D721Med (cell line): ENCODE measurements at places on chromosomes 5 and 9.

- DNase-seq = no peak
These were observed 19.0 kb downstream of the C9orf152 start for GRCh38 chr9:110188991-110189390.

GRCh38 chr5:89871906-89872305, 537.6 kb downstream of the CETN3 start:
- DNase-seq = no peak

DNA sequence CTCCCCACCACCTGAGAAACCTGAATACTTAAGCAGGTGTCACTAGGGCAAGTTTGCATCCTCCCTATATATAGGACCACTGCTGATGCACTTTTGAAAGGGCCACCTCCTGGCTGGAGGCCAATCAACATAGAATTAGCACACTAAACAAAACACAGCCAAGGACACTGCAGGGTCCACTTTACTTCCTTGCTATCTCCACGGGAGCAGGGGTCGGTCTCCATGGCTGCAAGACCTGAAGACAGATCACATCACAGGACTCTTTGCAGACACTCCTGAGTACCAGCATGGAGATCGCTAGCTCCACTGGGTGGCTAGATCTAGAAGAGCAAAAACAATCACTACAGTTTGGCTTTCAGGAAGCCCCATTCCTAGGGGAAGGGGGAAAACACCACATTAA, 72.3 kb downstream of the C9orf153 start:
- DNase-seq = no peak

- DNase-seq = no peak
These were observed 194.1 kb downstream of the DCP2 start for GRCh38 chr5:113170707-113171106.

DNA sequence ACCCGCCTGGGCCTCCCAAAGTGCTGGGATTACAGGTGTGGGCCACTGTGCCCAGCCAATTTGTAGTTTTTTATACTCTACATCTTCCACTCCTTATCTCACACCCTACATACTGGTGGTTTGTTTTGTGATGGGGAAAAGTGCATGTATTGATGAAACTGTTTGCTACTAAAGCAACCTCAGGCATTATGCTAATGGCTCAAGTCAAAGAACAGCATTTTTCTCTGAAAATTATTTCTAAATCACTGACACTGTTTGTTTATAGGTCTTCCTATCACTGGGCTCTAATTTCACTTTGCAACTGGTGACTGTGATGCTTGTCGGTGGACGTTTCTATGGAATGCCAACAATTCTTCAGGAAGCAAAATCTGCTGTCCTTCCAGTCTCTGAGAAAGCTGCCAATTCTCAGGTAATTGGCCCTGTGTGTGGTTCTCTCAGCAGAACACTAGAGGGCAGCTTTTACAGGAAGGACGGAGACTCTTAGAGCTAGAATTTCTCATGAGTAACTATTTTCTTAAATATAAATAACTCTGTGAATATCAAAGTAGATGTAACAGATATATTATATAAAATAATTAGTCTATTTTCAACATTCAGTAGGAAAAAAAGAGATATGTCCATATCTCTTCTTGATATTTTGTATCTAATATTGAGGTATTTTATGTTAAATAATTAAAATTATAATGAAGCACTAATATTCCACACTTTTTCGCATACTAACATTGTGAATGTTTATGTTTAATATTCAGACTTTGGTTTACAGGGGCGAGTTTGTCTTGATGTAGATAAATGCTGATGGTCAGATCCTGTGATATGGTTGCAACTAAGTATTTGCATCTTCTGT, 244.1 kb downstream of the ADGRV1 start:
- DNase-seq = no peak

DNA sequence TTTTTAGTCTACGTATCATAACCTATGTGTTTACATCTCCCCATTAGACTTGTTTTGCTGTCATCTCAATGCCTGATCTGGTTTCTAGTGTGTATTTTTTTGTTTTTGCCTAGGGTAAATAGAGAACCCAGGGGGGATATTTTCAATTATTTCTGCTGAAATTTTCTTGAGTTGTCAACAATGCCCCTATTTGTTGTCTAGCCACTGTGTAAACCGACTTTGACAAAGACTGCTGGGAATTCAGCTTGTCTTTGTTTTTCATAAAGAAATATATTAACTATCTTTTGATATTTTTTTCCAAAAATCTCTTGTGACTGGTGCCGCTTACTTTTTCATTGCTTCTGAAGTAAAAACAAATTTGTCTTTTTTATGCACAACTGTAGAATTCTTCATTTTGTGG, 28.1 kb downstream of the MACIR start:
- no peak for DNase-seq

DNA sequence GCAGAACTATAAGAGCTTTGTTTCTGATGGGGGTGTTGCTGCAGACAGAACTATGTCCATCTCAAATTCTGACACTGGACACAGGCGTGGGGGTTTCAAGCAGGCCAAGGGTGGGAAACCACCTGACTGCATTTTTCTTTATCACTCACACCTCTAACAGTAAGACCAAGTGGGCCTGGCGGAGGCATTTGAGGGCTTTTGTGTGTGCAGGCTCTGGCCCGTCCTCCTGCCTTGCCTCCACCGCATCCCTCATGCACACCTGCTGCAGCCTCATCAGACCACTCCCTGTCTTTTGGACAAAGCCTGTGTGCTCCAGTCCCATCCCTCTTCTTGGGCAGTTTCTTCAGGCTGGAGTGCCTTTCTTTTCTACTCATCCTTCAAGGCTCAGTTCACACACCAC, 7.9 kb downstream of the OR13J1 start:
- no peak for DNase-seq

- peak; percentile 14 for DNase-seq
These were observed 47.6 kb upstream of the EXOC3 start for GRCh38 chr5:395156-395920.

GRCh38 chr5:9497347-9497746, 48.5 kb downstream of the SEMA5A start:
- DNase-seq = no peak
